CD4-positive, alpha-beta T cell treated with Interleukin-1 beta for 1 hour (primary cell): ENCODE measurements at places on chromosomes 7 and 10.
A peak's percentile ranks its signal among the peaks of the same experiment; 100 is the strongest.

DNA sequence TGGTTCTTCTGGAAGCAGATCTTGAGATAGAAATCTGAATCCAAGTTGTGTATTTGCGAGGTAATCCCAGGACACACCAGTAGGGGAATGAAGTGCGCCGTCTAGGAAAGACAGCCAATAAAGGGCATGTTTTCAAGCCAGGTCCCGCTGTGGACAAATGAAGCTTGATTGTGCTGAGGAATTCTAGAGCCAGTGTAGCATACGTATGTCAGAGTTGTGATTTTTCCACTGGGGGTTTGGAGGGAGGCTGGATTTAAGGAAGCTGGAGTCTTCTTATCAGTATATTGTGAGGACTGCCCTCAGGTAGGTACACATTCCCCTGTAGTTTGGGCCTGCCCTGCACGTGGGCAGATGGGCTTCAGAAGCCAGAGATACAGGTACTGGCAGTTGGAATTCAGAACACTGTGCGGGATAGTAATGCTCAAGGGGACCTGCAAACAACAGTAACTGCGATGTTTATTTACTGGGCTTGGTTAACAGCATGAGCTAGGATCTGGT, 50.9 kb downstream of the GALNT11 start:
- DNase-seq, result no peak

GRCh38 chr7:33350577-33350976, 221.2 kb downstream of the BBS9 start:
- DNase-seq, result no peak

- peak; percentile 11 for DNase-seq
Observed at GRCh38 chr10:5583525-5584175, 58.9 kb downstream of the CALML3 start.

DNA sequence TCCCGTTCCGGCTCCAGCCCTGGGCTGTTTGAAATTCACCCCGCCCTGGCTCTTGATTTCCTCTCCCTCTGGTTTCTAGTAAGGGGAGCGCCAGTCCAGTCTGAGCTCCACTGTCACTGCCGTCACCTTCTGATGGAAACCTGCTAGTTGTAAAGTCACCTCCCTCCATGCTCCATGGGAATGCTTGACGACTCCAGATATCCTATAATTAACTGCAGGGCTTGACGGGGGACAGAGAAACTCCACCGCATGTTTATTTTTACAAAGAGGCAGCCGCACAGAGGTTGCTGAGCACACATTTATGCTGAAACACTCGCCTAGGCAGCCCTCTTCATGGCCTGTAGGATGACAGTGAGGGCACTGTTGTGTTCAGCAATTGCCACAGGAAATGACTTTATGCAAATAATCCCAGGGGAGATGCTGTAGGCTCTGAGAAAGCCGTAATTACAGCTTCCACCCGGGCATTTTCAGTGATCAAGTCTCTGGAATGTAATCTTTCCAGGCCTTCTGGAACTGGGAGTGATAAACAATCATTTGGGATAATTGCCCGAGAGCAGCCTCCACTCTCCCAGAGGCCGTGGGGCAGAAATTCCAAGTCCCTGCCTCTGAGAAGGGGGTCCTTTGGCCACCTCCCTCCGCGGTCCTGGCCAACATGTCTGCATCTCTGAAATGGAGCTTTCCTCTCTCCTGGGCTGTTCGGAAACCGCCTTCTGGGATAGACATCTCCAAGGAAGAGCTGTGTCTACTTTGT, 300.5 kb downstream of the KLF6 start:
- DNase-seq, result peak; percentile 53

GRCh38 chr7:8455426-8455825, 22.0 kb downstream of the NXPH1 start:
- DNase-seq, result no peak

GRCh38 chr7:66301249-66301648, 96.1 kb downstream of the TPST1 start:
- no peak for DNase-seq

DNA sequence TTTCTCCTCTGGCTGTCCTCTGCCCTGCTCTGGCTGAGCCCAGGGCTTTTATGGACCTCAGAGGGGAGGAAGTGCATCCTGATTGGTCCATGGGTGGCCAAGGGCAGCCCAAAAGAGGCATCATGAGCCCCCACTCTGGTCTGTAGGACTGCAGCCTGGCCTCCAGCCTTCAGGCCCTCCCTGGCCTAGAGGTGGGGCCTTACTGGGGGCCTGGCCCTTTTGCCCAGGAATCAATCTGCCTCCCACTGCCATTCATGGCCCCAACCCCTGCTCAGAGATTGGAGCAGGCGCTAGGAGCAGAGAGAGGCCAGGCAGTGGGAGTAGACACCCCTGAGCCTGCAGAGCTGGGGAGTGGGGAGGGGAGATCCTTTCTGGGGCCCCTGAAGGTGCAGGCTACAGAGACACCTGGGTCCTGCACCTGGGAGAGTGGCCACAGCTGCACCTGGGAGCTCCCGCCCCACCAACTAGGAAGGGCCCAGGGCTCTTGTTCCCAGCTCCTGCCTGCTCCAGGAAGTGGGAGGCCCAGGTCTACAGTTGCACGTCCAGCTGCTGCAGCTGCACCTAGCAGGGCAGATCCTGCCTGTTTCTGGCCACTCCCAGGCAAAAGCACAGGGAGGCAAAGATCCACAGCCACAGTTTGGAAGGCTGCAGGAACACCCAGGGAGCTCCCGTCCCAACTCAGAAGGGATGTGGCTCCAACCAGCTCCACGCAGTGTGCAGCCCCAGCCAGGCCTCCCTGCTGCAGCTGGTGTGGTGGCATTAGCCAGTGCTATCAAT, 6.4 kb upstream of the DYNC2I1 start:
- no peak for DNase-seq

GRCh38 chr7:82567841-82568240, 124.3 kb upstream of the CACNA2D1 start:
- no peak for DNase-seq

- DNase-seq, result no peak
Observed at GRCh38 chr7:127665922-127666321, 13.9 kb downstream of the SND1 start.
